NT2/D1 (cell line): ENCODE measurements at places on chromosomes 1 and 21.

- no peak for DNase-seq
Measured at GRCh38 chr1:101242324-101243050, 5.7 kb downstream of the S1PR1 start.

DNA sequence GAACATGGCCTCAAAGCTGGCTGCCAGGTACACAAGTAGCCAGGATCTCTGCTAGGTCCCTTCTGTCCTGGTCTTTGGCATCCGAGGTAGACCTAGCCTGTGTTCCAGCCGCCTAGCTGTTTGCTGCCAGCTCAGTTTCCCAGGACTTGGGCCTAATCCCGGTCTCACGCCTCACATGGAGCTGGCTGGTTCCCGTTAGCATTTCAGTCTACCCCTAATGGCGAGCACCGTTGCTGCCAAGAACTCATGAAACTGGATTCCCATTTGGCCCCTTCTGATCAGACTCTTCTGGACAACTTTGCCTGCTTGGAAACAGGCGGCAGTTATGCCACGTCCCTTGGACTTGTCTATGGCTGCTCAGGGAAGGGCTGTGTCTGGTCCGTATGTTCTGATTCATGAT is 26.2 kb upstream of the HHAT start:
- DNase-seq: no peak

DNA sequence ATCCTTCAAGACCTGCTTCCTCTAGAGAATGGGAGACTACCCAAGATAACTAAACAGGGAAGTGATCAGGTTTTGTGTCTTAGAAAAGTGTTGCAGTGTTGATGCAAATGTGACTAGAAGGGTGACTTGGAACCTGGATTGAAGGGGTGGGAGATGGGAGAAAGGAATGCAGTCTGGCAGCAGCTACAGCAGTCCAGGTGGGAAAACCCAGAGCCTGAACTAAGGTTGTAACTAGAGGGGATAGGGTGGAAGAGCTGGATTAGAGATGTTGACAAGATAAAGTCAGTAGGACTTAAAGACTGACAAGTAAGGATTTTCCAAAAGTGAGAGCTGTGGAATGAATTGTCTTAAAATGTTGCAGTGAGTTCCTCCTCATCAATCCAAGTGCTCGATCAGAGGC is 7.1 kb upstream of the SHISA4 start:
- no peak for DNase-seq

GRCh38 chr1:32341186-32341757 is 5.2 kb upstream of the MARCKSL1 start:
- DNase-seq: no peak
